ENCODE measurements at places on chromosomes 2 and 18.
A peak's percentile ranks its signal among the peaks of the same experiment; 100 is the strongest.

GRCh38 chr2:24856791-24857211 lies 63.2 kb downstream of the ADCY3 start:
- no peak for DNase-seq

DNA sequence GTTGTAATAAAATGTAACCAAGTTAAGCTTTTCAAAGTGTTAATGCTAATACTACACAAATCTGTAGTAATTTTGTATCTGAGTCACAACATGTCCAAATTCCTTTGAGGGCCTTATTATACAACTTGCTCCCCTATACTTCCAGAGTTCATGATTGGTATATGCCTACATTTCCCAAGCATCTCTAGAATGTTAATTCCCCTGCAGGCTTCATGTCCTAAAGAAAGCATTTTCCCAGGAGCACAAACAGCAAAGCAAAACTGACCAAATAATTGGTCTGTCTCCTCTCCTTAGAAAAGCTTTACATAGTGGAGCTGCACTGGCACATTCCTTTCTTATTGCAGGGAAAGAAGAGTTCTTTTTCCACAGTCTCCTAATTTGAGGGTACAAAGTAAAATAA lies 3.7 kb downstream of the ALS2 start:
- no peak for DNase-seq

DNA sequence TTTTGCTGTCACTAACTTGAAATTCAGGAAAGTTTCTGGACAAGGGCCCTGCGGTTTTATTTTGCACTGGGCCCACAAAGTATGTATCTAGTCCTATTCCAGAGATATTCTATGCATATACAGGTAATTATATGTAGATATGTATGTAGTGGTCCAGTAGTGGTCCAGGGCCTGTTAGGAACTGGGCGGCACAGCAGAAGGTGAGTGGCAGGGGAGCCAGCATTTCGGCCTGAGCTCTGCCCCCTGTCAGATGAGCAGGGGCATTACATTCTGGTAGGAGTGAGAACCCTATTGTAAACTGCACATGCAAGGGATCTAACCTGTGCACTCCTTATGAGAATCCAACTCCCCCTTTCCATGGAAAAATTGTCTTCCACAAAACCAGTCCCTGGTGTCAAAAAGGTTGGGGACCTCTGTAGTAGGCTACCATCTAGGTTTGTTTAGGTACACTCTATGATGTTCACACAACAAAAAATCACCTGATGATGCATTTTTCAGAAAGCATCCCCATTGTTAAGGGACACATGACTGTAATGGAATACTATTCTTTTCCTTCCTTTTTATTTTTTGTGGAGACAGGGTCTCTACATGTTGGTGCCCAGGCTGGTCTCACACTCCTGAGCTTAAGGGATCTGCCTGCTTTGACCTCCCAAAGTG lies 2.8 kb upstream of the PPP4R3B start:
- DNase-seq: no peak

- no peak for DNase-seq
These were observed 2.4 kb upstream of the POU3F3 start for GRCh38 chr2:104851291-104852089.

DNA sequence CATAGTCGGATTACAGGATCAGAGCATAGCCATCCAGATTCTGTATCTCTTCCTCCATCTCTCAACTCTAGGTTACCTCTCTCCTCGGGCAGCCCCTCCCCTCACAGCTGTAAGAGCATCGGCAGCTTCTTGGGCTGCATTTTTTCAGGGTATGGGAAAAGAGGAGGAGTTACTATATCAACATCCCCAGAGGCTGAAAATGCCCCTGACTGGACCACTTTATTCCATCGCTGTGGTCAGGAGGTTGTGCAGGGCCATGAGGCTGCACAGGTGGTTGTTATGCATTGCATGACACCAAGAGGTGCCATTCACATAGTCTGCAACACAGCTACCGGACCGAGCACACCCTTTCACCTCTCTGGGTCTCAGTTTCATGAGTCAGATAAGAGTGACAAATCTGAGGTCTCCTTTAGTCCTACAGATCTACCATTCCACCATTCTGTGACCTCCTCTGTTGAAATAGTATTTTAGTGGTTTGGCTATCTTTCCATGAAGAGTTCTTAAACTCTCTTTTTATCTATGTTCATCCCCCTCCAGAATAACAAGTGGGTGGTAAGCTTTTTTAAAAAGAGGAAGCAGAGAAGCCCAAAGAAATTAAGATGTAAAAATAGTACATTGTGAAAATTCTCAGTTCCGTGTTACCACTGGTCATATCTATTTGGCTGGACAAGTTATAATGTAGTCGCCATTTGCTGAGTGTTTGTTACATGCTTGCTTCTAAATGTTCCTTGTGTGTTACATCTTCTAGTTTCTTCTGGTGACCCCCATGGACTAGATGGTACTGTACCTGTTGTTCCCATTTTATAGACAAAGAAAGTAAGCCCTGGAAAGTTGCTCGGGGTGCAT lies 56.6 kb upstream of the SLC1A4 start:
- DNase-seq: no peak

- DNase-seq: no peak
These were observed 96.8 kb downstream of the ZNF407 start for GRCh38 chr18:74694436-74694835.

- DNase-seq: no peak
These were observed 181.3 kb downstream of the PID1 start for GRCh38 chr2:229089776-229090175.

DNA sequence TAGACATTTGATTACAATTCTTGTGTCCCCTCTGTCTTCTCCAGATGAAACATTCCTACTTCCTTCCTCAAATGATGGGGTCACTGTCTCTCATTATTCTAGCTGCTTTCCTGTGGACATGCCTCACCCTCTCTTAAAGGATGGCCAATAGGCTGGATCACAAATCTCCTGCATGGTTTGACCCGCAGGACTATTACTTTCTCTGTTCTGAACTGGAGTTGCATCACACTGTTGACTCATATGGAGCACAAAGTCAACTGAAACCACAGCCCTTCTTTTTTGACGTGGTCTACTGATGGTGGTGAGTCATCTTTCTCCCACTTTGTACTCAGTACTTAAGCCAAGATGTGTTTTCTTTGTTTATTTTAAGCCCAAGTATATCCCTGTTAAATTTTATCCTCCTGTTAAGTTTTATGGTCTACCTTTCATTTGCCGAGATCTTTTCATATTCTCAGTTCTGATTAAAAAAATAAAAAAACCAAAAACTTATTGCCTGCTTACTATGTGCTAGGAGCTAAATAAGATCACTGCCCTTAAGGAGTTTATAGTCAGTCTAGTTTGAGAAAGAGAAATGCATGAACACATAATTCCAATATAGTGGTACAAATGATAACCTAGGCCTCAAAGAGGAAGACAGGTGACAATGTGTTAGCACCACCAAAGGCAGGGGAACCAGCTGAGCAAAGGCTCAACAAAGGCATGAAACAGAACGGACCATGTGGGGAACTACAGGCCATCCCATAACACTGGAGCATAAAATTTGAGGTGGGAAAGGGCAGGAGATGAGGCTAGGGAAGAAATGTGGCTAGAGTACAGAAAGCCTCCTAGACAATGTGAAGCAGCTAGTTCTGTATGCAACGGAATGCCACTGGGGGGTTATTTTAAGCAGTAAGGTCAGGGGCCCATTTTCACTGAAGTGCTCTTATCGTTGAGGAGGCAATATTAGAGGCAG lies 67.6 kb upstream of the ZFP36L2 start:
- no peak for DNase-seq

DNA sequence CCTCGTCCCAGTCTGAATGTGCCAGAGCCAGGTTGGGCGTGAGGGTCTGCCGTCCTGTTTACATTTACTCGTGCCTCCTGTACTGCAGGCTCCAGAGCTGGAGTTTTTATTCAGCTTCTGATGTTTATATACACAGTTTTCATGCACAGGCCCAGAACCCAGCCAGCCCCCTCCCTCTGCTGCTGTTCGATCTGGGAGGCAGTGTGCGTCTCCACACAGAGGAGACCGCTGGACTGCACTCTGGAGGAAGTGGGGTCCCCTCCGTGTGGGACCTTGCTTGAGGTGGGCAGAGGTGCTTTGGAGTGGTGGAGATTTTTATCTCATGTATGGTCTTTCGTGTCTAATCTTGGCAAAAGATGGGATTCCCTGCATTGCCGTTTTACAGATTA lies 90.6 kb downstream of the GLI2 start:
- DNase-seq: no peak

DNA sequence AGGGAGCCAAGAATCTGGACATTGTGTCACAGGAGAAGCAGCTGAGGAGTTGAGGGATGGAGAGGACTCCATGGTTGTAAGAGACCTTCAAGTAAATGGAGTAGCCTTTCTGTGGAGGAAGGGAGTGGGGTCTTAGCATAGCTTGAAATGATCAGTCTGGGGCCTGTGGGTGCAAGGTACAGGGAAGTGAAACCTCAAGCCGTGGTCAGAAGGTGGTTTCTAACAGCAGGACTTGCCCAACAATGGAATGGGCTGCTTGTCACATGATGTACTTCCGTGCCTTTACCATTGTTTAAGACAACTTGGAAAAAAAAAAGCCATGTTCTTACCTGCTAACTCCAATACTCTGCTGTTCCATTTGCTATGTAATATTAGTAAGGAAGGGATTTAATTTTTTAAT lies 140.7 kb downstream of the LDLRAD4 start:
- no peak for DNase-seq

DNA sequence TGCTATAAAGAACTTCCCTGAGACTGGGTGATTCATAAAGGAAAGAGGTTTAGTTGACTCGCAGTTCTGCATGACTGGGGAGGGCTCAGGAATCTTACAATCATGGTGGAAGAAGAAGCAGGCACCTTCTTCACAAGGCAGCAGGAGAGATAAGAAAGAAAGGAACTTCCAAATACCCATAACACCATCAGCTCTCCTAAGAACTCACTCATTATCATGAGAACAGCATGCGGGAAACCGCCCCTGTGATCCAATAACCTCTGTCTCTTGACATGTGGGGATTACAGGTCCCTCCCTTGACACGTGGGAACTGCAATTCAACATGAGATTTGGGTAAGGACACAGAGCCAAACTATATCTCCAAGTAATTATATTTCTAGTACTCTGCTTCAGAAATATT lies 163.8 kb upstream of the CDH20 start:
- DNase-seq: no peak

- DNase-seq: peak; percentile 18
These were observed 409.5 kb upstream of the CWC22 start for GRCh38 chr2:180416627-180417026.

- DNase-seq: no peak
These were observed 85.4 kb upstream of the ZCCHC2 start for GRCh38 chr18:62437235-62438017.

DNA sequence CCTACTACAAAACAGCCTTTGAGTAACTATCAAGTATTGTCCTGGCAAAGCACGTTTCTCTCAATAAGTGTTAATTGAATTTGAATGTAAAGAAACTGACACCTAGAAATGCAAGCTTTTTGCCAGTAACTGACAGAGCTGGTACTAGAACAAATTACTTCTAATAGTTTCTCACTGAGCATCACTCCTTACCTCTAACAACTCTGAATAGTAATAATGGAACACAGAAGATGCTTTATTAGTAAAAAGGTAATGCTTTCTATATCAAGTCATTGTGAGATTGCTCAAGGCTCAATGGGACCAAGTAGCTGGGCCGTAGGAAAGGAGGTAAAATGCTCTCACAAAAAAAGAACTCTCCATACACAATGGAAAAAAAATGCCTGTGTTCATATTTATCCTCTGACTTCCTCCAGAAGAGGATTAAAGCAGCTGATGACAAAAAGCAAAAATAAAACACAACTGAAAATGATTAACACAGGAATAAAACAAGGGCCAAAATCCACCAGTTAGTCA lies 11.8 kb downstream of the RASGRP3 start:
- no peak for DNase-seq

- no peak for DNase-seq
These were observed 555.5 kb upstream of the LRRTM4 start for GRCh38 chr2:78077633-78078032.

DNA sequence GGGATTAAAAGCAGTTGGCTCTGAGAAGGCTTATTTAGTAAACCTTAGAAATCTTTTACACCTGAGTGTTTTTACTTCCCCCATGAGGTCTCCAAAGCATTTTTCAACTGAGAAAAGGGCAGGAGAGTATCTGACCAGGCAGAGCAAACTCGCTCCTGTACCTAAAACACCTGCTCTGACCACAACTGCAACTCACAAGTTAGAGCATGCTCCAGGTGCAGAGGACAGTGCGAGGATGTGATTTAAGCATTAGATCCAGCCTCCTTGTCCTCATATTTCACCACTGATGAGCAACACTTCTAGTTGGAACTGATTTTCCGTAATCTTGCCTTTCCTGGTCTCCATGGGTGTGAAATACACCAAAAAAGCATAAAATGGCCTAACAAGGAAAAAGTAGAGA lies 34.5 kb upstream of the TBC1D8 start:
- DNase-seq: no peak

DNA sequence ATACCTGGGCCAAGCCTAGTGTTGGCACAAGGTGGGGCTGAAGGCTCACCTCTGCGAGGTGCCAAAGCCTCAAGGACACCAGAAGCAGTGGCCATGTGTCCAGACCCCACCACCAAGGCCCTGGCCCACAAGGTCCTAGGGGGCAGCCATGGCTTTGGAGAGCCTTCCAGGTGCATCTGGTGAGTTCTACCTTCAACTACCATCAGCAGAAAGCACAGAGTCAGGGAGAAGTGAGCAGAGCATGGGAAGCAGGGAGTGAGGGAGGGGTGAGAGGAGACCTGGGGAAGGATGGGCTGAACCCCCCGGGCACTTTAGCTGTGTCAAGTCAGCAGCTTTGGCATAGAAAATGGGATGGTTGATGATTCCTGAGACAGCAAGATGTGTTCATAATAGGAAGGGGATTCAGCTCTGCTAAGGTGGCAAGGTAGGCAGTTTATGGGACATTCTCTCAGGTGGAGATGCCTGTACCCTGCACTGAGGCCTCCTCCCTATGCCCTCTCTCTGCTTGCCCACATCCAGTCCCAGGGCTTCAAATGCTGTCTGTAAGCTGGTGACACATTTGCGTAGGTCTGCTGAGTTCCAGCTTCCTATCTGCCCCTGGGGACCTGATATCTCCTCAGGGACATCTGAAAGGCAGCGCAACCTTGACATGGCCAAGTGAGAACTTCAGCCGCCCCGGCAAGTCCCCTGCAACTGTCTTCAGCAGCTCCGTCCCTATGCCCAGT lies 83.4 kb upstream of the RGPD5 start:
- no peak for DNase-seq

GRCh38 chr18:12018861-12019260 lies 37.6 kb downstream of the IMPA2 start:
- no peak for DNase-seq

- no peak for DNase-seq
These were observed 56.3 kb downstream of the SH3RF3 start for GRCh38 chr2:109185338-109185737.

GRCh38 chr2:112765251-112765650 lies 842 bp upstream of the CKAP2L start:
- no peak for DNase-seq

GRCh38 chr2:43228321-43228751 lies 1.9 kb upstream of the ZFP36L2 start:
- no peak for DNase-seq

GRCh38 chr18:28846958-28847357 lies 670.0 kb upstream of the CDH2 start:
- DNase-seq: no peak

DNA sequence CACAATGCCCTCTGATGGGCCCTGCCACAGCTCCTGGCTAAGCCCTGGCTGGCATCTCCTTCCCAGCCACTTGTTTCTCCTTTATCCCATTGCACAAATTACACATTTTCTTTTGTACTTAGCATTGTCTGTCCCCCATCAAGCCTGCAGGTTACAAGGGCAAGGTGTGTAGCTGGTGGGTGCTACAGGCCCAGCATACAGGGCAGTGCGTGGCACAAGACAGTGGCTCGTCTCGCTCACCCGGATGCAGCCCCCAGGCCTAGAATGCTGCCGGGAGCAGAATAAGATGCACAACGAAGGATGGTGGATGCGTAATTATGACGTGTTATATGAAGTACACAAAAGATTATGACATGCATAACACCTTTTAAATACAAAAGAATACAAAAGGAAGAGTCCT lies 87.6 kb downstream of the EIPR1 start:
- DNase-seq: no peak
